ENCODE measurements at places on chromosomes 6 and 20. TPM values are rescaled to one million over a fixed set of nuclear protein-coding genes. Genes with fewer than 3 reads are reported as not detected.

The SPEF1 gene
- 28.8 TPM for polyA plus RNA-seq

The GJA10 gene
- polyA plus RNA-seq: not detected

The TSHZ2 gene
- polyA plus RNA-seq: 13.0 TPM

The TBP gene
- 101 TPM for polyA plus RNA-seq

The HLA-DPA1 gene
- polyA plus RNA-seq: 143 TPM

The MEI4 gene
- 6.9 TPM for polyA plus RNA-seq

The LGSN gene
- 0.69 TPM for polyA plus RNA-seq

The DLL1 gene
- 2.8 TPM for polyA plus RNA-seq

The GTSF1L gene
- 244 TPM for polyA plus RNA-seq

The CD40 gene
- polyA plus RNA-seq: 8.8 TPM

The CSNK2A1 gene
- 192 TPM for polyA plus RNA-seq

The IGF2R gene
- polyA plus RNA-seq: 47.3 TPM

The SEC63 gene
- polyA plus RNA-seq: 53.4 TPM

The NT5E gene
- 32.3 TPM for polyA plus RNA-seq

The ZNF831 gene
- polyA plus RNA-seq: 0.99 TPM

The RAMACL gene
- polyA plus RNA-seq: not detected

The CALHM5 gene
- 1.5 TPM for polyA plus RNA-seq

Measured in testis (tissue), 5 donors.